ENCODE measurements at places on chromosomes 13 and 19. TPM values are rescaled to one million over a fixed set of nuclear protein-coding genes. Genes with fewer than 3 reads are reported as not detected.
A peak's percentile ranks its signal among the peaks of the same experiment; 100 is the strongest.

DNA sequence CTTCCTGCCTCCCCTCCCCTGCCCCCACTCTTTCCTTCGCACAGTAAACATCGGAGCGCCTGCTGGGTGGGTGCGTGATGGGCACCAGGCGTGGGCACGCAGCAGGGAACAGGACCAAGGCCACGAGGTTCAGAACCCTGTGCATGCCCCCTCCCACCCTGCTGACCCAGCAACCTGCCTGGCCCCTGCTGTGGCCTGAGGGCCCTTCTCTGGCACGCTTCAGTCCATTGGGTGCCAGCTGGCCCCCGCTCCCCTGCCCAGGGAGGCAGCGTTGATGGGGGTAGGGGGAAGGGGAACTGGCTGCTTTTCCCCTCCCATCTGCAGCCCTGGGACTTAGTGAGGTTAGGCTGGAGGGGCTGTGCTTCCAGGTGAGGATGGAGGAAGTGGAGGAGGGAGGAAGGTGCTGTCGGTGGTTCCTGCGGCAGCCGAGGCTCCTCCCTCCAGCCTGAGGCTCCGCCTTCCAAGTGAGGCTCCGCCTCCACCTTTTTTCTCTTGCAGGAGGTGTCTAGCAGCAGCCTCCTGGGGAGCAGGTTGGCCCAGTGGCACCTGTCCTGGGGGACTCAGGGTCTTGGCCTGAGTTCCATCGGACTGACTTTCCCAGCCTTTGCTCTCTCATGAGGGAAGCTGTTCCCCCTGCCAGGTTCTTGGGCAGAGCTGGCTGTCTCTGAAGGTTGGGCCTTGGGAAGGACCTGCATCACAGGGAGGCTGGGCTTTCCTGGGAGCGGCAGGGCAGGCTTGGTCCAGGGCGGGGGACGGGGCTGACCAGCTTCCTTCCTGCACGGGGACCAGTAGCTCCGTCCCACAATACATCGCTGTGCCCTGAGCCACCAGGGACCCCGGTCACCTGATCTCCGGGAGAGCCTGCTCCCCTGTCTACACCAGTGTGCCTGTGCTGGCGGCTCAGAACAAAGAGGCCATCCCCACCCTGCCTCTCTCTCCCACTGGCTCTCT lies 7.3 kb downstream of the PIAS4 start:
- H3K4me3 ChIP-seq = no peak overlapping the region
- H3K27ac ChIP-seq = no peak overlapping the region
- peaks cover 15% of the 10 kb centered on the region for H3K36me3 ChIP-seq
- H3K27me3 ChIP-seq = no peaks in the 10 kb centered on the region
- no peak for DNase-seq
- no peaks in the 10 kb centered on the region for H3K4me1 ChIP-seq

KLF1 gene
- 0.24 TPM for total RNA-seq

- no peaks in the 10 kb centered on the region for H3K36me3 ChIP-seq
- no peak overlapping the region for H3K27ac ChIP-seq
- H3K4me3 ChIP-seq = no peak overlapping the region
- DNase-seq = no peak
- no peaks in the 10 kb centered on the region for H3K27me3 ChIP-seq
- no peaks in the 10 kb centered on the region for H3K4me1 ChIP-seq
Measured at GRCh38 chr13:113970810-113971470, 2.9 kb downstream of the C13orf46 start.

- no peak for DNase-seq
- no peak overlapping the region for H3K27ac ChIP-seq
- no peaks in the 10 kb centered on the region for H3K27me3 ChIP-seq
Measured at GRCh38 chr19:32265995-32266394, 79.4 kb upstream of the ZNF507 start.

DNA sequence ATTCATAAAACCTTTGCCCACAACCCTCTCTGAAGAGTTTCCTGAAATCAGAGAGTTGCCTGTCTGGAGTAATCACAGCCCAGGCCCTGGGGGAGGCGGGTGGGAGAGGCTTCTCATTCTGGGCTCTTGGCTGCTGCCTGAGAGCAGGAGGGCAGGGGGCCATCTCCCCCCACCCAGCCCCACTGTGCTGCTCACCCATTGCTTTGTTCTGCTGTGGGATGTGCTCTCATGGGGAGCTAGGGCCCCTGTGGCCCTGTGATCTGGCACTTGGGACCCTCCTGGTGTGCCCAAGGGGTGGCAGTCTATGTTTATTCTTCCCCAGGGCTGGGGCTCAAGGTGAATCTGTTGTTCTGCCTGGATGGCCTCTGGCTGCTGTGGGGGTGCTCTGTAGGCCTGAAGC lies 6.1 kb downstream of the KCTD15 start:
- no peaks in the 10 kb centered on the region for H3K27me3 ChIP-seq
- no peaks in the 10 kb centered on the region for H3K36me3 ChIP-seq
- no peaks in the 10 kb centered on the region for H3K4me1 ChIP-seq
- no peak overlapping the region for H3K27ac ChIP-seq
- no peak for DNase-seq

NPHS1 gene
- not detected for total RNA-seq

LIG4 gene
- 7.7 TPM for total RNA-seq

DNA sequence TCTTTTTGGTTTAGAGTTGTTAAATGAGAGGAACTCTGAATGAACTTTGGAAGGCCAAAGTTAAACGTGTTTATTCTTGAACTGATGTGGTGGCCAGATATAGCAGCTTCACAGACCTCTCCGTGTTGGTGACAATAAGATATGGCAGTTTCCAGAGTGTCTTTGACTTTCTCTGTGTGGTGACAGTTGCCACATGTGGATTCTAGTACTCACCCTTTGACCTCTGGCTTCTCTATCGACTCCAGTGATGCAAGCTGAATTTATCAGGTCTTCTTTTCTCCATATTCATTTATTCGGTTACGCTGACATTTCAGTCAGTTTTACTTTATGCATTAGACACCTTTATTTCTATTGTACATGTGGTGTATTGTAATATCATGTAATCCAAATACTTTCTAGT lies 1469.5 kb downstream of the SLITRK1 start:
- no peaks in the 10 kb centered on the region for H3K27me3 ChIP-seq
- no peak for DNase-seq
- H3K4me1 ChIP-seq = no peaks in the 10 kb centered on the region

DNA sequence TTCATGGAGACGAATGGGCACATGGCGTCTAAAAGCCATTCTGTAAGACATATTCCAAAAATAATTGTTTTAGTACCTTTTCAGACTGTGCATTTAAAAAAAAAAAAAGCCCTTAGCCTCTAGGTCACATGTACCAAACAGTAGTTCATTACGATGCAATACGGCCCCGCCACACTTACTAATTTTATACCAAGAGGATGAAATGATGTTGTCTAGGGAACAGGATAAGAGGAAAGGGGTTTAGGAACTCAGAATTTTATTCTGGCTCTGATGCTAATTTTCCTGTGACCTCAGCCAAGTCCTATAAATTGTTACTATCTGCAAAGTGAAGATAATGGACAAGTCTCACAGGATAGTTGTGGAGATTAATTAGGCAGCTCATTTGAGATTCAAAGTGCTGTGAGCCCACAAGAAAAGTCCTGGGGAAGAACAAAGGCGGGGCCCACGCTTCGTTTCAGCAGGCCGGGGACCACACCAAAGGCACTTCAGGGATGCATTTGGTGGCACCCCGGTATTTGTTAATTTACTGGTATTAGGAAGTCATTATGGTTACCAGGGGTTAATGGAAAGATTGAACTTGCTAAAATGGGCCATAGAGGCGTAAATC lies 511.1 kb downstream of the IRS2 start:
- H3K36me3 ChIP-seq = no peaks in the 10 kb centered on the region
- no peak overlapping the region for H3K4me3 ChIP-seq
- no peak for DNase-seq
- H3K27ac ChIP-seq = no peak overlapping the region

- peaks cover 26% of the 10 kb centered on the region for H3K36me3 ChIP-seq
- H3K27me3 ChIP-seq = no peaks in the 10 kb centered on the region
- peak overlapping the region; percentile 29 for H3K27ac ChIP-seq
- no peak for DNase-seq
- H3K4me1 ChIP-seq = peaks cover 9% of the 10 kb centered on the region
Measured at GRCh38 chr13:112828082-112828699, 138.4 kb downstream of the ATP11A start.

DNA sequence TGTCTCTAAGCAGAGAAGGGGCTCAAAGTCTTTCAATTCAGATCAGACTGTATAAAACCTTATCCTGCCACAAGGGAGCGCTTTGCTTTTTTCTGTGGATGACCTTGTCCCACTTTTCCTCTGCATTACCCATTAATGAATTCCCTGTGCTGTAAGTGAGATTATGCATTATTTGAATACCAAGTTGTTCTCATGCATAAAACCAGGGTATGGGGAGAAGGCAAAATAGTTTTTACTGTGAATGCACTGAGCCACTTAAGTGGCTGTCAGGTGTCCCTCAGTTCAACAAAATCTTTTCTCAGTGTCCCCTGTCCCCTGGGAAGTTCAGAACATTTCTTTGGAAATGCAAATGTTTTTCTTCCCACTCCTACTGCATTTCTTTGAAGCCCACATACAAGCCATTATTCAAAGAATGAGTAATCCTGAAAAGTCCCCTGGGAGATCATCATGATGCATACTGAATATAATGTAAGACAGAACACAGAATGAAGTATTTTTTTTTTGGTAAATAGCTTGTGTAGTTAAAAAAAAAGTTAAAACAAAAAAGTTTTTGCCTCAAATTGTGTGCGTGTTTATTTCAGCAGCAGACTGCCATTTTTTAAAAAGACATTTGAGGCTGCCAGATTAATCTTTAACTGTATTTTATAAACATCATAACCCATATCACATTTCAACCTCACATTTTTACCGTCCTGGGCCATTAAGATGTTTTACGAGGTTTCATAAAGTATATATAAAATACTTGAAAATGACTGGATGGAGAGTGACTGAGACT lies 506.7 kb upstream of the PCDH9 start:
- no peaks in the 10 kb centered on the region for H3K36me3 ChIP-seq
- H3K4me1 ChIP-seq = no peaks in the 10 kb centered on the region
- H3K27me3 ChIP-seq = no peaks in the 10 kb centered on the region
- no peak overlapping the region for H3K4me3 ChIP-seq
- no peak overlapping the region for H3K27ac ChIP-seq
